MM.1S (cell line): ENCODE measurements at places on chromosomes 11 and 22.

DNA sequence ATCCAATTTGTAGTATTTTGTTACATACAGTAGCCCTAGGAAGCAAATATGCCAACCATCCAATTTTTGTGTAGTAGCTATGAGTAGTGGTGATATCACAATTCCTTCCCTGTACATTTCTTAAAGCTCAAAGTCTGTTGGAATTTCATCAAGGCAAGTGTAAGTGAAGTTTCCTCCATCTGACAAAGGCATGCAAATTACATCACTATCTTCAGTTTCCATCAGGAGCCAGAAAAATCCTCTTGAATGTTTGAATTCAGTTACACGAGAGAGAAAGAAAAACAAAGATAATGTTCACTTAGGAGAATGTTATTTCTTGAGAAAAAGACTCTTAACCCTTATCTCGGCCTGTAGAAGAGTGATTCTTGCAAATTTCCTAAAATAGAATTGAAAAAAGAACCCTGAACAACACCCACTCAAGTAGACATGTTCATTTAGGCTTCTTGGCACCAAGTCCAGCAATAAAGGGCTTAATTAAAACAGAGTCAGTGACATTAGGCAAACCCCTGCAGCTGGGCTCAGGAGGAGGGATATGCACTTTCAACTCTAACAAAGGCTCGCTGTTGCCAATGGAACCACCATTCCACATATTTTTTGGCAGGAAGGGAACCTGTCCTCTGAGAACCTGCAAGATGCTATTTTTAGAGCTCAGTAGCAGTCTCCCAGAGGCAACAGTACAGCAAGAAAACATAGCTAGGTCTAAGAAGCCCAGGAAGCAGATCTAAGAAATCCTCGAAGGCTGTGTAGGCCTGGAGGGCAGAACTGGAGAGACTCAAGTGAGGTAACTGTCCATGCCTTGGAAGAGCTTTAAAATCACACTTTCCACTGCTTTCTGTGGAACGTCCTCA is 144.6 kb downstream of the CCDC81 start:
- DNase-seq: no peak

GRCh38 chr11:68946416-68947090 is 34.2 kb downstream of the MRGPRD start:
- DNase-seq: no peak

- DNase-seq: no peak
Observed at GRCh38 chr11:70142221-70142875, 60.7 kb upstream of the FADD start.

DNA sequence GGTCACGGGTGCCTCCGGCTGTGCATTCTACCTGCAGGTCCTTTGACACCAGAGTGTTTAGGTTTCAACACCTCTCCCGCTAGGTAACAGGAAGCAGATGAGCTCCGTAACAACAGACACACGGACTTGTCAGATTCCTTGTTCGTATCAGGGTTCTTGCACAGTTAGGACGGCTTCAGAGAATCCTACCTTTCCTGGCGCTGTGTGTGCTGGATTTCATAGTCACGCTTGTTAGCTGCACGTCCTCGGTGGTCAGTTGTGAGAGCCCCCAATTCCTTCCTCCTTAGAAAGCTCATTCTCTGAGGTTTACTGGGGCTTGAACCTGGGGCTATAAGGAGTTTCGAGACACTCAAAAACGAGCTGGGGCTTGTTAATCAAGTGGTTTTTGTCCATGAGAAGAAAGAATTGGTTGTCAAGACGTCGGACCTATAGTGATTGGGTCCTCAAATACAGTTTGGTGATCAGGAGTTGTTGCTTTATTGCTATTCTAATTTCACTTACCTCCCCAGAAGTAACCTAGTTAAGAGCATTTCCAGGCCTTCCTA is 664 bp downstream of the DDB2 start:
- peak; percentile 77 for DNase-seq
